Stimulated activated CD8-positive, alpha-beta memory T cell treated with anti-CD3 and anti-CD28 coated beads, Interleukin-7, amount 100 ng/mL, for 48 hours (primary cell): ENCODE measurements at places on chromosomes 2 and 18.

GRCh38 chr2:47747878-47748277 is 35.1 kb upstream of the MSH6 start:
- no peak for DNase-seq

- no peak for DNase-seq
Measured at GRCh38 chr2:225768741-225769140, 369.2 kb downstream of the NYAP2 start.

GRCh38 chr2:100179806-100180205 is 37.4 kb upstream of the AFF3 start:
- DNase-seq, result no peak

GRCh38 chr2:236359426-236360045 is 95.3 kb upstream of the ASB18 start:
- DNase-seq, result no peak

DNA sequence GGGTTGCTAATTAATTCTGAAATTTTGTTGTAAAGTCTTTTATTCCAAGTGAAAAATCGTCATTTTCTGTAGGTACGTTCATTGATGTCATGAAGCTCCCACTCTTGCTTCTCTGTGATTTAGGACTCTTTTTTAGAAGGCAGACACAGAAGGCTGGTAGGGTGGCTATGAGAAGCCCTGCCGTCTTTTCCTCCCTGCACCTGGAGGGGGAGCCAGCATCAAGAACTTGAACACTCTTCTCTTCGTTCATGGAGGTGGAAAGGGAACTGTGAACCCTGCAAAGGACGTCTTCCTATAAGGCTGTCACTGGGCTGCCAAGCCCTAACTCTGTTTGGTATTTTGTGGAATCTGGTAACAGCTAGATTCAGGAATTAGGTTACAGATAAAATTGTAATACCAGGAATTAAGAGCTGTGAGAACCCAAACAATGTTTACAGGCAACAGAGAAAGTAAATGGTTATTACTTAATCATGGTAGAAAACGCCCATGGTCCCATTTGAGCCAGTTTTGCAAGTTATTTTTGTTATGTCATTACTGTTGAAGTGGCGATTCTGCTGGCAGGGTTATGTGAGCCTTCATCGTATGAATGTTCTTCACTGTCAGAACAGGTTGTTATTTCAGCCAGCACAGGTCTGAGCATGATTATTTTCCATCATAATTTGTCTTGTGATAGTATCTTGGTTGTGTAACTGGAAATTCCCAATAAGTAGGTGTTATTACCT is 112.2 kb downstream of the OSBPL6 start:
- peak; percentile 1 for DNase-seq

DNA sequence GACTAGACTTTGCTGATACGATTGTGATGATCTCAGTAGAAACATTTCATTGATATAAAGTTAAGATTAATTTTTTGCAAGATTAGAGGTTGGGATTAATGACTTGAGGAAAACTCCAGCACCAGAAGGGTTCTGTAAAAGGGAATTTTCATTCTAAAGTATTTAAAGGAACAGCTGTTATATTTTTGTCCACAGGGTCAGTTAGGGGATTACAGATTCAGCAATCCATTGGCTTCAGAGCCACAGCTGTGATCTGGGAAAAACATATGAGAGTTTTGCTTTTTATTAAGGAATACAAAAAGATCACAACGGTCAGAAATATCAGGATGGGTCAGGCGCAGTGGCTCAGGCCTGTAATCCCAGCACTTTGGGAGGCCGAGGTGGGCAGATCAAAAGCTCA is 19.6 kb upstream of the REV1 start:
- DNase-seq, result no peak

DNA sequence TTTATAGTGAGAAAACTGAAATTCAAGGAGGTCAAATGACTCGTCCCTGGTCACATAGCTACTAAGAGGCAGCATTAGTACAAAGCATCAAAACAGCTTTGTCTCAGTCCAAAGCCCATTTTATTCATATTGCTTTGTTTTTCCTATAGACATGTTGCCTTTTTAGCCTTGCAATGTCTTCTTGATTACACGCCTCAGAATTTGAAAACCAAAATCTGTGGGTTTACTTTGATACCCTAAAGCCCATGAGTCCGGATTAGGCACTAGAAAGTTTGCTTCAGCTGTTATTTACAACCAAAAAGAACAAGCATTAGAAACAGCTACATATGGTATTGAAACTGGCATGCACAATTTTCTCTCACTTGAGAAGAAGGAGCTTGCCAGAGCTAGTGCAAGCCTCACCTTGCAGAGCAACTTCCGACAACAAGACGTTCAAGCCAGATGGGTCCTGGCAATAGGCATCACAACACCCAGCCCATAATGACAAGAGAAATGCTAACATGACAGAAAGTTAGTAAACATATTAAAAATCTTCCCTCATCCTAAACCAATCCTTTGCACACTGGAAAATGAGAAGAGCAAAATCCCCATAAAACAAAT is 276.8 kb downstream of the RIT2 start:
- no peak for DNase-seq

DNA sequence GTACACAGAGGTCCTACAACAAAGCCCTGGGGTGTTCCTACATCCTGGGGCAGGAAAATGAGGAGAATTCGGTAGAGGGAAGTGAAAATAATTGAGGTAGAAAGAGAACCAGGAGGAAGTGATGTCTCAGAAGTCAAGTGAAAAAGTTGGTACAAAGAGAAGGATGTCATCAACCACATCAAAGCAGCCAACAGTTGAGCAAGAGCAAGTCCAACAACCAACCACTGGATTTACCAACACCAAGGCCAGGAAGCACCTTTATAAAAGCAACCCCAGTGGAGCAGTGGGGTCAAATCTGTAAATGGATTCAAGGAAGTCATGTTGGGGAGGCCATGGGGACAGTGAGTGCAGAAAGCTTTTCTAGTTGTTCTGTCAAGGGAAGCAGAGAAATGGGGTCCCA is 360.4 kb downstream of the ZNF516 start:
- no peak for DNase-seq

GRCh38 chr2:13968811-13969210 is 663.7 kb upstream of the LRATD1 start:
- no peak for DNase-seq

GRCh38 chr18:24995755-24996154 is 356.2 kb downstream of the ZNF521 start:
- DNase-seq, result no peak

DNA sequence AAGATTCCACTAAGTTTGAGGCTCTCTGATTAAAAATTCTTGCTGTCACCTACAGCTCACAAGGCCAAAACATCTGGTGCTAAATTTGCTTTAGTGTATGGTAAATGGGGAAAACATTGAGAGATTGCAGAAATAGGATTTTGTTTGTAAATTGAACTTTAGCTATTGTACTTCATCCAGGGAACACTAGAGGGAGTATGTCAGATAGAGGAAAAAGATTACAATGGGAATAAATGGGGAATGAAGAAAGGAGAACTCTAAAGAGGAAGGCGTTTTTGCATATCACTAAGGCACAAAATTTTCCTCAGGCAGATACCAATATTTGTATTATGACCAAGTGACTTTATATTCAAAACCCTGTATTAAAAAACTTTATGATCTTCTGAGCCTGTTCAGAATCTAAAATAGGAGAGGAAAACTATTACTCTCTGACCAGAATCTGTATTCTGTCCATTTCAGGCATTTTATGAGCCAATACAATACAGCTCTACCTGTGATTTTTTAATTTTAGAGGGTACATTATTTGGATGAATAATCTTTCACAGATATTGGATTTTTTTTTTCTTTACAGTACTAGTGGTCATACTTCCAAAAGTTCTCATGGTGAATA is 52.3 kb upstream of the ITGB6 start:
- no peak for DNase-seq

- no peak for DNase-seq
Measured at GRCh38 chr2:169729274-169729605, 4.4 kb upstream of the KLHL23 start.

- DNase-seq, result no peak
Measured at GRCh38 chr2:186590759-186591505, 1.1 kb downstream of the ITGAV start.

- no peak for DNase-seq
Measured at GRCh38 chr2:147631294-147631693, 213.5 kb upstream of the ACVR2A start.

GRCh38 chr18:5914016-5914415 is 18.7 kb upstream of the TMEM200C start:
- no peak for DNase-seq

GRCh38 chr18:13273800-13274199 is 55.2 kb downstream of the LDLRAD4 start:
- no peak for DNase-seq

- DNase-seq, result no peak
Measured at GRCh38 chr2:222869252-222869560, 8.4 kb downstream of the ACSL3 start.
